ENCODE measurements at places on chromosomes 3 and 15. TPM values are rescaled to one million over a fixed set of nuclear protein-coding genes. Genes with fewer than 3 reads are reported as not detected.

DNA sequence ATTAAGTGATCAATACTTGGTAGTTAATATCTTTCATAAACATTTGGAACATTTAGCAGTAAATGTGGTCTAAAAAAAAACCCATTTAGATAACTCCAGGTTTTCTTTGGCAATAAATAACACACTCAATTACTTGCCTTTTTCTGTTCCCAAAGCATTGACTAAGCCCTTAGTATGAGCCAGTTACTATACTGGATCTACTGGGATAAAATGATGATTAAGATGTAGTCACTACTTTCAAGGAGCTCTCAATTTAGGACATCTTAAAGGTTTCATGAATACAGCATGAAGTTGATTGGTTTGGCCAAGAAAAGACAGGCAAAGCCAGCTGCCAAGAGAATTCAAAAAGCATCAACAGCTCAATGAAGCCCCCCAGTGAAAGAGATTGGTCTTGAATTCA, 250.9 kb downstream of the EPHA3 start:
- no peak for DNase-seq

- no peak for DNase-seq
Measured at GRCh38 chr3:169759256-169759655, 5.6 kb downstream of the TERC start.

GRCh38 chr15:27077790-27078189, 106.8 kb downstream of the GABRG3 start:
- DNase-seq, result no peak

Gene TUSC7
- not detected for polyA plus RNA-seq

Gene CLDN16
- polyA plus RNA-seq, result 0.05 TPM

- DNase-seq, result peak; percentile 95
Measured at GRCh38 chr15:72117486-72118016, 399 bp downstream of the MYO9A start.

DNA sequence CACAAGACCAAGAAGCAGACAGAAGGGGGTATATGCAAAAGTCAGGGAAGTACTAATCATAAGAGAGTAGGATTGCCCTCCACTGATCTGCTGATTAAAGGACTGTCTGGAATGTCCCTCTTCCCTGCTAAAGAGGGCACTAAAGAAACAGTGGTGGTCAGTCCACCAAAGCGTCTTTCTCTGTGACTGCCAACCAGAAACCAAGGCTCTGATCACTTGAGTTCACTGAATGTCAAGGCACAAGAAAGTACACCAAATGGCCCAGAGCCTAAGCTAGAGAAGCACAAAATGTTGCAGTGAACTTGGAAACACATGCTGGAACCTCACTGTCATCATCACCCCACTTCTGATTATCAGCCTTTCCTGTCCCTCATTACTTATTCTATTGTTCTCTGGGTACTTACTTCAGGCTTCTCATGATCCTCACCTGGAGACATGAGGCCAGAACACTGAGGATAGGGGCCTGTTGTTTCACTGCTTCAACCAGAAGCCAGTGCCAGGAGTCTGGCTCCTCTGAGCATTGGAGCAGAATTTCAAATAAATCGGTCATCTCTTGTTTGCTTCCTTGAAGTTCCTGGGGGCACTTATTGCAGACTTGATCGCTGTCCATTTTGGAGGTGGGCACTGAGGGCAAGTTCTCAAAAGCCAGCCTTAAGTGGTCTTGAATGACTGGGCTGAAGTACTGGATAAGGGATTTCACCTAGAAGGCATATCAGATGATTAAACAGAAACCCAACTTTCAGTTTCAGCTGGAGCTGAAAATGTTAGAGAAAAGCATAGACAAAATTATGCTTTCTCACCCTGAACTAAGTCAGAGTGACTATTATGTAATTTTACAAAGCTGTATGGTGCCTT, 58.9 kb downstream of the EIF3J start:
- no peak for DNase-seq

GRCh38 chr3:30181178-30181465, 425.3 kb upstream of the TGFBR2 start:
- DNase-seq, result no peak

- DNase-seq, result no peak
Measured at GRCh38 chr15:63045879-63046278, 3.3 kb downstream of the TPM1 start.

DNA sequence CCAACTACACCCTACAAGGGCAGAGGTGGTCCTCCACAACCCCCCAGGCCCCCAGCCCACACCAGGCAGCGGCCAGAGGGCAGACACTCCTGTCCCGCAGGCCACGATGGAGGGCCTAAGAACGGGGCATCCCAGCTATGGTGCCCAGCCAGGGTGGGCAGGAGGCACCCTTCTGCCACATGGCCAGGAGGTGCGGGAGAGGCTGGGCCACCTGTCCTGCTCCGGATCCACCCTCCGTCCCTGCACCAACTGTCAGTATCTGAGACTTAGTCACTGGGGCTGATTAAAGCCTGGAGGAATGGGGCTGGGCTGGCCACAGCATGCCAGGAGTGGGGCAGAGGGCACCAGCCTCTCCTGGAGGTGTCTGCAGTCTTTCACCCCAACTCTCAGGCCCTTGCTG, 37.9 kb downstream of the TNK2 start:
- DNase-seq, result no peak

DNA sequence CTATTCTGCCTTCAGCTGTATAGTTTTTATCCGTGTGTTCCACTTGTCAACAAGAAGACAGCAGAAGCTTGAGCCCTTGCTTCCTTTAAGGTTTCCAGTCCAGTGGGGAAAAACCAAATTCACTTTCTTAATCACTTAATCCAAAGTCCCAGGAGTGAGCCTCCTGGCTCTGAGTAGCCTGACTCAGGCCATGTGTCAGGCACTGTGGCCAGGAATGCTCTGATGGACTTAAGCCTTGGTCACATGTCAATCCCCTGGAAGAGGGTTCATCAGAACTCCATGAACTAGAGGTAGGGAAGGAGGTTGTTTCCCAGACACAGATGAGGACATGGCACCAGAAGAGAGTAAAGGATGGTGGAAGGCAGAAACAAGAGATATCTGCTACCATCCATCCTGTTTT, 8.8 kb downstream of the VIPR1 start:
- DNase-seq, result peak; percentile 72

DNA sequence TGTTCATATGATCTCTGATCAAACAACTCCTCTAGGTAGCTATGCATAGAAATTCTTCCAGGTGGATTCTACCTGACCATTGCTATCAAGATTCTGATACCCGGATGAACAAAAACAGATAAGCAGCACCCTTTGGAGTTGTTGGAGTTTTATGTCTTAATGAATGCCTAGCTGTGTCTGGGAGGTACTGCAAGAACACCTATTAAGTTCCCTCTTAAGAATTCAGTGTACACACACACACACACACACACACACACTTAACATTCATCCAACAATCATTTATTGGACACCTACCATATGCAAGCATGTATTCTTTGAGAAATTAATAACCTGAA, 58.1 kb upstream of the FNDC3B start:
- DNase-seq, result no peak

Gene RGMA
- 10.8 TPM for polyA plus RNA-seq

DNA sequence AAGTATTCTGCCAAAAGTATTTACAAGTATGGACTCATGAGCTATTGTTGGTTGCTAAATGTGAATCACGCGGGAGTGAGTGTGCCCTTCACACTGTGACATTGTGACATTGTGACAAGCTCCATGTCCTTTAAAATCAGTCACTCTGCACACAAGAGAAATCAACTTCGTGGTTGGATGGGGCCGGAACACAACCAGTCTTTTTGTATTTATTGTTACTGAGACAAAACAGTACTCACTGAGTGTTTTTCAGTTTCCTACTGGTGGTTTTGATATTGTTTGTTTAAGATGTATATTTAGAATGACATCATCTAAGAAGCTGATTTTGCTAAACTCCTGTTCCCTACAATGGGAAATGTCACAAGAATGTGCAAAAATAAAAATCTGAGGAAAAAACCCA, 30.3 kb downstream of the SYNM start:
- no peak for DNase-seq

- no peak for DNase-seq
Measured at GRCh38 chr3:135927155-135927554, 38.4 kb upstream of the PPP2R3A start.

DNA sequence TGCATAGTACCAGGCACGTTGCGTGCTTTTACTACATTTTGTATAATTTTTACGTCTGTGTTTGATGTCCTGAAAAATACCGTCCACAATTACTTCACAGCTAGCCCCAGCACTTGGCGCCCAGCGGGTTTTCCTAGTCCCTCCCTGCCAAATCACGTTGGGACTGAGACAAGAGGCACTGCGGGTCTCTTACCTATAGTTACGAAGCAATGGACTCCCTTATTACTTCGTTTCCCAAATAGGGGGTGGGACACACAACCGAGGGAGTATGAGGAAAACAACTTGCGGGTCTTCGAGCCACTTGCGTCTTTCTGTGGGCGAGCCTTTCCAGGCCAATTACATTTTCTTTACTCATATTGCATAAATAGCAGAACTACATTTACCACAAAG, 620 bp upstream of the CMSS1 start:
- no peak for DNase-seq

- DNase-seq, result no peak
Measured at GRCh38 chr3:190983875-190984274, 121.4 kb upstream of the GMNC start.

DNA sequence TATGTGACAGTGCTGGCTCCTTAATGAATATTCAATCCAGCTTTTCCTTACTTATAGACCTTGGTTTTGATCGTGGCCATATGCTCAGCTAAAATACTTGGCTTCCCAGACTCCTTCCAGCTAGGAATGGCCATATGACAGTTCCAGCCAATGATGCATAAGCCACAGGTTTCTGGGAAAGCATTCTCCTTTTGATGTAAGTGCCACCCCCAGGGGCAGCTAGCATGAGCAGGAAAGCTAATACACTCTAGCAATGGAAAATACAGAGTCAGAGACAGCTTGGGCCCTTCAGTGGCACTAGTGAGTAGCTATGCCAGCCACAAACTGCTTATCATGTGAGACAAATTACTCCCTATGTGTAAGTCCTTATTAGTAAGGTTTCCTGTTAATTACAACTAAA, 26.7 kb downstream of the TBC1D2B start:
- no peak for DNase-seq

GRCh38 chr3:185317674-185318073, 45.3 kb upstream of the MAP3K13 start:
- no peak for DNase-seq

Gene DCLK3
- polyA plus RNA-seq, result 0.18 TPM

DNA sequence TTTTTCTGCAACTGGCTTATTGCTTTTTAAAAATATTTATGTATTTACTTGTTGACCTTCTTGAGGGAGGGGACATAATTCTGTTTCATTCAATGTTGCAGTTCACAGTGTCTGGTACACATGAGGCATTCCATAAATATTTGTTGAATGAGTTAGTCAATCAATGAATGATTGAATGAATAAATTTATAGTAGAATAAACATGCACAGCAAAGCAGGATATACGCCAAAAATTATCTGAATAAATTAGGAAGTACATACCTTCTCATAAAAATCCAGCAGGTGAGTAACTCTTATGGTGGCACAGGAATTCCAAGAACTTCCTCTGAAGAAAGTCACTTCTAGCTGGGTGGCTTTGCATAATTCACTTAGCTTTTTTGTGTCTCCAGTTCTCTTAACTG, 469.4 kb upstream of the ATP11B start:
- DNase-seq, result no peak

- no peak for DNase-seq
Measured at GRCh38 chr3:134464689-134465365, 21.0 kb downstream of the ANAPC13 start.

GRCh38 chr3:125358923-125359322, 16.2 kb downstream of the ZNF148 start:
- peak; percentile 60 for DNase-seq

- DNase-seq, result peak; percentile 50
Measured at GRCh38 chr3:129552287-129553050, 9.5 kb downstream of the H1-8 start.

- no peak for DNase-seq
Measured at GRCh38 chr15:64547275-64547674, 86.9 kb downstream of the ZNF609 start.

DNA sequence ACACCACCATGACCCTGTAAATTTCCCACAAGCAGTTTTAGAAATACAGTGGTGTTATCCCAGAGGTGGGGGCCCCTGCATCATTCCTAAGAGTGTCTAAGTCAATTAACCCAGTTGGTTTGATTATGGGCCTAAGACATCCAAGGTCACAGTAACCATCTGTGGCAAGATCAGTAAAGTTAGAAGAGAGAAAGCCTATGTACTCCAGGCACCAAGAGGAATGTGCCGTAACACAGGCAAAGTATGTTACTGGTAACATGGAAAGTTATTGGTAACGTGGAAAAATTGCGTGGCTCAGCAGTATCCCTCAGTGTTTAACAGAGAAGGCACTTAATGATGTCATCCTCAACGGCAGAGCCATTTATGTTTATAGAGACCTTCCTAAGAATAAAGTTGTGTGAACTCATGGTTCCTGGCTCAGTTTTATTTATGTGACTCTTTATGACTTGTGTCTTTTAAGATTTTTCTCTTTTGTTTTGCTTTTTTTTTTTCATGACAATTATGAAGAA, 144.1 kb upstream of the RASGRP1 start:
- DNase-seq, result no peak

DNA sequence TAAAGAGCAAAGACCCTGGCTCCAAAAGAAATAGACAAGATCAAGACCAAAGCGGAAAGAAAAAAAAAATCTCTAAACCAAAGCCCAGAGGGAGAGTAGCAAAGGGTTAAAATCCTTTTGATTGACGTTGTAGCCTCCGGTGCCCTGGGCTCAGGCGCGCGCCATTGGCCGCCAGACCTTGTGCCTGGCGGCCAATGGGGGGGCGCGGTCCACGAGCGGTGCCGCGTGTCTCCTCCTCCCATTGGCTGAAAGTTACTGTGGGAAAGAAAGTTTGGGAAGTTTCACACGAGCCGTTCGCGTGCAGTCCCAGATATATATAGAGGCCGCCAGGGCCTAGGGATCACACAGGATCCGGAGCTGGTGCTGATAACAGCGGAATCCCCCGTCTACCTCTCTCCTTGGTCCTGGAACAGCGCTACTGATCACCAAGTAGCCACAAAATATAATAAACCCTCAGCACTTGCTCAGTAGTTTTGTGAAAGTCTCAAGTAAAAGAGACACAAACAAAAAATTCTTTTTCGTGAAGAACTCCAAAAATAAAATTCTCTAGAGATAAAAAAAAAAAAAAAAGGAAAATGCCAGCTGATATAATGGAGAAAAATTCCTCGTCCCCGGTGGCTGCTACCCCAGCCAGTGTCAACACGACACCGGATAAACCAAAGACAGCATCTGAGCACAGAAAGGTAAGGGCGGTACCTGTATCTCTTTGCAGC, at the start of gene HES1:
Gene HES1 (plus strand): TSS at position 343 of the 713 bp plus-strand sequence. CDS start 233 bp downstream, at position 576.
- DNase-seq, result peak; percentile 96

Gene APOD
- polyA plus RNA-seq, result 174 TPM

- DNase-seq, result peak; percentile 97
Measured at GRCh38 chr3:171809861-171810628, at the start of gene PLD1. Gene PLD1 (minus strand): TSS chr3:171810483. CDS start chr3:171738051, 72,432 bp downstream.

Gene RAD51
- polyA plus RNA-seq, result 0.25 TPM

- DNase-seq, result peak; percentile 82
Measured at GRCh38 chr3:195859061-195859845, 47.5 kb upstream of the MUC4 start.

Gene GPR156
- 0.09 TPM for polyA plus RNA-seq

Gene CPNE9
- 0.07 TPM for polyA plus RNA-seq

Gene CHMP2B
- 23.5 TPM for polyA plus RNA-seq

GRCh38 chr15:92294759-92295158, 98.9 kb upstream of the ST8SIA2 start:
- DNase-seq, result no peak
